ENCODE measurements at places on chromosomes 13 and 19.

GRCh38 chr13:80604098-80604497 lies 263.2 kb upstream of the SPRY2 start:
- DNase-seq: no peak

- no peak for DNase-seq
Measured at GRCh38 chr19:18502246-18502637, 19.6 kb downstream of the ELL start.

DNA sequence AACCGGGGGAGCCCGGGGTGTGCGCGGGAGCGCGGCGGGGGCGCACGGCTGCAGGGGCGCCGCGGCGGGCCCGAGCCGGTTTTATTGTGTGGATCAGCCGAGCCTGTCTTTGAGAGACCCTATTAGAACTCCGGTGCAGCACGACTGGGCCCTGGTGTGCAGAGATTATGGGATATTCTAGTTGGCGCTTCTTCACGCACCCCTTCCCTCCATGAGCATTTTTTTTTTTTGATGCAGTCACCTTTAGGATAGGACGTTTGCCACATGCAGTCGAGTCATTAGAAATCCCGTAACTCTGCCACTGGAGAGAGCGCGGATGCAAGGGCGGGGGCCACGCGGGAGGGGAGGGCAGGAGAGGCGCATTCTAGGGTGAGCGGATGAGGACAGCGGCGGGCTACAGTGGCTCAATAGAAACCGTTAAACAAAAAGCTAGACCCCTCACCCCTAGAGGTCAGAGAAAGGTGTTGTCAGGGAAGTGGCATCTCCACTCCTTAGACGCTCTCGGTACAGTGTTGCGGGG lies 3.7 kb downstream of the FGF9 start:
- DNase-seq: no peak

GRCh38 chr19:39474139-39474620 lies 6.5 kb upstream of the TIMM50 start:
- no peak for DNase-seq

DNA sequence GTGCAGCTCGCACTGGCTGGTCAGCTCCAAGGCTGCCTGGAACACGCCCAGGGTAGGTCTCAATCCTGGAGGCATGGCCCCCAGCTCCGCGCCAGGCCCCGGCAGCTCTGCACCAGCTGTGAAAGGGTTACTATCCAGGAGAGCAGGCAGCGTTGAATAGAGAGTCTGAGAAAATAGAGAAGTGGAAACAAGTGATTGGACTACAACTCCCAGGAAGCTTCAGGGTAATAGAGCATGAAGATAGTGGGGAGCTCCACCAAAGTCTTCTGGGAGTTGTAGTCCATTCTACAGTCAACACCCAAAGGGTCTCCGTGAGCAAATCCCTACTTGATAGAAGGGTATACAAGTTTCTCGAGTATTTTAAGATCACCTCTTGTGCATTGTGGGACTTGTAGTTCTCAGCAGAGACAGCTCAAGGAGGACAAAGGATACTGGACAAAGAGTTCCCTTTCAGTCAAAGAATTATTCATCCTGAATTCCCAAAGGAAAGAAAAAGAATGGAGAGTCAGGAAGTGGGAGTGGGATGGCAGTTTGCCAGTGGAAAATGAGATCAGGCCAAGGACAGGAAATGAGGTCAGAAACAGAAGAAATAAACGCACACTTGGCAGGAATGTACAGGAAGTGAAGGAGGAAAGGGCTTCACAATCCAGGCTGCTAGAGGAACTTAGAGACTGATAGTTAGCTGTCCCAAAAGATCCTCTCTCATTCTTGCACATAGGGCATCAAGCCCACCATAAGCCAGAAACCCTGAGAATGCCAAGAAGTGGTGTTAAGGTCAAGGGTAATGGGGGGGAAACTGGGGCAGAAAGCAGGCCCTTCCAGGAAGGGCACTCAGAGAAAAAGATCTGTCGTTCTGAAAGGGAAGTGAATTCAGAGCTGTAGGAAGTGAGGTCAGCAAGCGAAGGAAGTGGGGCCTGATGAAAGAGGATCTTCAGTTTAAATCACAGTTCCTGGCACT lies 5.5 kb upstream of the MAMSTR start:
- no peak for DNase-seq

- DNase-seq: no peak
Measured at GRCh38 chr13:40644838-40645604, 21.4 kb downstream of the FOXO1 start.

- no peak for DNase-seq
Measured at GRCh38 chr19:50912102-50912599, 956 bp upstream of the KLK4 start.

- no peak for DNase-seq
Measured at GRCh38 chr19:9130965-9131364, 4.2 kb upstream of the OR7G3 start.

- DNase-seq: no peak
Measured at GRCh38 chr19:46976845-46977320, 42.8 kb upstream of the NPAS1 start.

DNA sequence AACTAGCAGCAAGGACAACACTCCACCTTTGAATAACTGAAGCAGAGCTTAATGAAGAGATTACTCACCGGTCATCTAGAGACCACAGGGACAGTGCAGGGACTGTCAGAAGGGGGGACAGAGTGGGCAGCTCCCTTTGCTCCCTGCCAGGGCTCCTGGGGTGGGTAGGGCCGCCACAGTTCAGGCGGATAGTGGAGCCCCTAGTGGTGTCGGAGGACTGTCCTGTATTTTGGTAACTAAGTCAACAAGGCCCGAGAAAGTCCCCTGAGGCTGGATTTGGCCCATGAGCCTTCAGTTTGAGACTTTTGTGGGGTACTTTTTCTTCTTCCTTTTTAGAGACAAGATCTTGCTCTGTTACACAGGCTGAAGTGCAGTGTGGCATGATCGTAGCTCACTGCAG lies 44.6 kb downstream of the GJA3 start:
- DNase-seq: no peak

DNA sequence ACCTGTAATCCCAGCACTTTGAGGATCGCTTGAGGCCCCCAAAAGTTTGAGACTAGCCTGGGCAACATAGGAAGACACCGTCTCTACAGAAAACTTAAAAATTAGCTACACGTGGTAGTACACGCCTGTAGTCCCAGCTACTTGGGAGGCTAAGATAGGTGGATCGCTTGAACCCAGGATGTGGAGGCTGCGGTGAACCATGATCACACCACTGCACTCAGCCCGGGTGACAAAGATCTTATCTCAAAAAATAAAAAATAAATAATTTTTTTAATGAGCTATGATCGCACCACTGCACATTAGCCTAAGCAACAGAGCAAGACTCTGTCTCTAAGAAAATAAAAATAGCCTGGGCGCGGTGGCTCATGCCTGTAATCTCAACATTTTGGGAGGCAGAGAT lies 6.6 kb downstream of the RCBTB2 start:
- no peak for DNase-seq

DNA sequence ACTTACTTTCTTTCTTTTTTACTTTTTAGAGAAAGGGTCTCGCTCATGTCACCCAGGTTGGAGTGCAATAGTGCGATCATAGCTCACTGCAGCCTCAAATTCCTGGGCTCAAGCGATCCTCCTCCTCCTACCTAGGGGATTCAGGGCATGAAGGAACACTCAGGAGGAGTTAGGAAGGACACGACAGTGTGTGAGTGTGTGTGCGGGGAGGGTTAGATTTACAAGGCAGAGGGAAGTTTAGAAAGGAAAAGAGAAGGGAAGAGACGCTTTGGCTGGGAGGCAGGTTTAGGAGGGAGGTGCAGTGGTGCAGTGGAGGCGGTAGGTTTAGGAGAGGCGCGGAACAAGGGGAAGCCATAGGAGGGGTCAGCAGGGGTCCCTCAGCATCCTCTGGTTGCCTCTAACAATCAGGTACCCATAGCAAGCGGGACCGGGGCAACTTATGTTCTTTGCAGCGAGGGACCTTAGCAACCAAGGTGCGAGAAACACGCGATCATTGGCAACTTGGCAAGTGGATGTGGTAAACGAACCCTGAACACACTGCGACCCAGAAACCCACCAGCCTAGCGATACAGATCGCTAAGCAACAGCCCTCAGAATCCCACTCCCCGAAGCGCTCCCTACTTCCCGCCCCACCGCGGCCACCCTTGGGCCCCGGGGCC lies 501 bp downstream of the SIRT2 start:
- no peak for DNase-seq

GRCh38 chr13:74217811-74218210 lies 83.6 kb upstream of the KLF12 start:
- no peak for DNase-seq

DNA sequence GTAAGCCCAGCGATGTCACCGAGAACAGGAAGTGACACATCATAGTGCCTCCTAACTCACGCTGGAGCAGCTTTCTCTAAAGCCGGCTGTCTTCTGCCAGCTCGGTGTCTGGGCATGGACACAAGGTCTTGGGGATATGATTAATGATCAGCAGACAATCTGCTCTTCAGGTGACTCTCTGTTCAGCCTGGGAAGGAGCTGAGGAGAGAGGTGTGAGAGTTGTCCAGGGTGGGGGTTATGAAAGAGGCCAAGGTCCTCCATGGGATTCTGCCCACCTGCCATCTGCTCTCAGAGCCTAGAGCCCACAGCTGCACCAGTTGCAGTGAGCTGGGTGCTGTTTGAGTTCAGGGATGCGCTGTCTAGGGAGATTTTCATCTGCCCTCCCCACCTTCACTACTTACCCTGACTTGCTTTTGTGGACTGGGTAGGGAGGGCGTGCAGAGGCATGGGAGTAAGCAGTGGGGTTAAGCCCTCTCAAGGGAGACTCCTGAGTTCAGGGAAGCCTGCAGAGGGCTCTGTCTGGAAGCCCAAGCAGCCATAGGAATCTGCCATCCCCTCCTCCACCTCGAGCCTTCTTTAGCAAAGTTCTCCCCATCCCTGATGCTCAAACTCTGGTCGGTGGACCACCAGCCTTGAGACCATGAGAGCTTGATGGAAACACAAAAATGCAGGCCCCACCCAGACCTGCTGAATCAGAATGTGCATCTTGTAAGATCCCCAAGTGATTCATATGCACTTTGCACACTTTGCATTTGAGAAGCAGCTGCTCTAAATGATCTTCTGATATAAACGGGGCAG lies 539.7 kb downstream of the RFC3 start:
- DNase-seq: no peak

DNA sequence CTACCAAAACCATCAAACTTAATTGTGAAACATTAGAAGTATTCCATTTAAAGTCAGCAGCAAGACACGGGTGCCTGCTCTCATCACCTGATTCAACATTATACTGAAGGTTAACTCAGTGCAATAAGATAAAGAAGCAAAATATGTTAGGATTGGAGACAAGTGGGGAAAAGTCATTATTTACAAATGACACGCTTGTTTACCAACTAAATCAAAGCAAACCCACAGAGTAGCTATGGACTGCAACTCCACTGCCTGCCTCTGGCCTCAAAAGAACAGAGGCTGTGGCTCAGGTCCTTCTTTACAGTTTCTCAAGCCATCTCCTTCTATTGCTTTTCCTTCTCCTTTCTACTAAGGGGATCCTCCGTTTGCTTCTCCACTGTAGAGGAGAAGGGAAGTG lies 21.0 kb upstream of the ATP12A start:
- no peak for DNase-seq

- peak; percentile 65 for DNase-seq
Measured at GRCh38 chr13:80338781-80339562, 2.0 kb downstream of the SPRY2 start.

DNA sequence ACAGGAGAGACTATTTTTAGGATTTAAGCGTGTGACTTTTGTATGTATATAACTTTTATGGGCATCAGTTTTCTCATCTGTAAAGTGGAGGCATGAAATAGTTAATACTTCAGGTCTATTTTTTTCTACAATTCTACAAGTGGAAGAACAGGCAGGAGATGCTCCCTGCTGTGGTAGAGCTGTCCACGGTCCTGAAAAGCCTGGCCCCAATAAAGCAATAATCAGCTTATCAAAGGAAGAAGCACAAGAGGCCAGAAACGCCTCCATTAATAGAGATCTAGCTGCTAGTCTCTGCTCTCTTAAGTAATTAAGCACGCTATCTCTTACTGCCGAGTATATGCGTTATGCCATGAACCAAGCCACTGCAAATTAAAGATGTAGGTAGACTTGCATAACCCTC lies 28.0 kb upstream of the WASF3 start:
- DNase-seq: peak; percentile 7

GRCh38 chr19:43636121-43636683 lies 3.4 kb downstream of the CADM4 start:
- peak; percentile 84 for DNase-seq

GRCh38 chr13:33519561-33520467 lies 234.3 kb upstream of the STARD13 start:
- DNase-seq: no peak

DNA sequence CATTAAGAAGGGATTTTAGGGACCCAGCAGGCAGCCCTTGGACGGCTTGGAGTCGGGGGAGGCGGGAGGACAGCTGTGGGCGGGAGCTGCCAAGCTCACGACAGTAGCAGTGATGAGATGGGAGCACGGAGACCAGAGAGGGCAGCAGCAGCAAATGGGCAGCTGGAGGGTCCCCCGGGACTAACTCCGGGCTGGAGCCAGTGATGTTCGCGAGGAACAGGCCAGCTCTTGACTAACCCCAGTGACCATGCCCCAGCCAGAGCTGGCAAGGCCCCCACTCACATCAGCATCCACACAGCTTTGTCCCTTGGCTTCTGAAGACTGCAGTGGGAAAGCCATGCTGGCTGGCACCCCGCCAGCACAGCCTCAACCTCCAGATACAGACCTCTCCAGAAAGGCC lies 81.9 kb downstream of the RAB20 start:
- no peak for DNase-seq

DNA sequence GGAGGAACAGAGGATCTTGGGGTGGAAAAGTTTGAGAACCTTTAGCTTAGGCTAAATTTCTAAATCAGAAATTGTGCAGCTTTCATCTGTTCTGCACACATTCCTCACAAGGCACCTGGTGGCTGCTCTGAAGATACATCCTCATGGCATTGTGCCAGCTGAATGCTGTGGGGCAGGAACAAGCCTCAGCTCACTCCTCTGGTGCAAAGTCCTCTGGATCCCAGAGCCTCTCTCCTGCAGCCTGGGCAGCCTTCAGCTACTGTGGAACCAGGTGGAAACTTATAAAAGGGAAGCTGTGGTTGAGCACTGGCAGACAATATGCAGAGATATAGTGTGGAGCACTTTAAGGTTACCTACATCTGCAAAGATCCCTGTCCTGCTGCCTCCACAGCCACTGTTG lies 72.3 kb downstream of the KCTD12 start:
- no peak for DNase-seq

DNA sequence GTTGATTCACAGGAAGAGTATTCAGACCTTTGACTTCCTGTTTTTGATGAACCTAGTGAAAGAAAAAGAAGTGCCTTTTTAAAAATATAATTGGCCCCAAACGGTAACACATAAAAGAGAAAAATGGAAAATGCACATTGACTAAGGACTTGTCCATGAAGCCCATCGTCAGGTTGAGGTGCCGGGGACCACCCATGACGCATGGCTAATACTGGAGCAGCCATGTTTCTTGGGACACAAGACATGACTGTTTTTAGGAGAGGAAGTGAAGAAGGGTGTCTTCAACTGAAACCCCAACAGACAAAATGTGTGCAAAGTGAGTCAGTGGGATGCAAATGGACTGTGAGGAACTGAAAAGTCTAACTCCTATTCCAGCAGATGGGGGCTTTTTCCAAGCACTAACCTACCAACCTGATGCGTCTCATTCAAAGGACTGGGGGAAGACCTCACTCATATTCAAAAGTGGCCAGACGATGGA lies 459.4 kb downstream of the FOXO1 start:
- no peak for DNase-seq
